D341Med (cell line): ENCODE measurements at places on chromosomes 2 and 18.

GRCh38 chr2:24049485-24050021 is at the start of gene FKBP1B:
Gene FKBP1B, plus strand, starts transcription at chr2:24049741. Its CDS starts 109 bp downstream, at chr2:24049850.
- DNase-seq = peak; percentile 77

DNA sequence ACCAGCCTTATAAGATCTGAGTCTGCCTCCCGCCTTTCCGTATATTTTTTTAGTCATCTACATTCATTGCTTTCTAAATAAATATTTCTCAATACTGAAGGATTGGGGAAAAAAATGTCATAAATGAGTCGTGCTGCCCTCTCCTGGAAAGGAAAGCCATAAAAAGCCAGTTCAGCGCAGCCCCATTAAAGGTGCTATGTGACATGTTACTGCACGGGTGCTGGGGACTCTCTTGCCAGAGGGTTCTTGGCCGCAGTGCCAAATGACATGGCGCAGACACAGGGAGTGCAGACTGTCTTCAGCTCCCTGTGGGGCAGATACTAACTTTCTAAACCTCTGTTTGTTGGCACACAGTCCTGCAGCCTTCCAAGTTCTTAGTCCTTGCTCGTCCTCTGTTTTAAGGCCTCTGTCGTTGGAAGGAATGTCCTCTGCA is 53.7 kb upstream of the MAP3K20 start:
- peak; percentile 58 for DNase-seq

DNA sequence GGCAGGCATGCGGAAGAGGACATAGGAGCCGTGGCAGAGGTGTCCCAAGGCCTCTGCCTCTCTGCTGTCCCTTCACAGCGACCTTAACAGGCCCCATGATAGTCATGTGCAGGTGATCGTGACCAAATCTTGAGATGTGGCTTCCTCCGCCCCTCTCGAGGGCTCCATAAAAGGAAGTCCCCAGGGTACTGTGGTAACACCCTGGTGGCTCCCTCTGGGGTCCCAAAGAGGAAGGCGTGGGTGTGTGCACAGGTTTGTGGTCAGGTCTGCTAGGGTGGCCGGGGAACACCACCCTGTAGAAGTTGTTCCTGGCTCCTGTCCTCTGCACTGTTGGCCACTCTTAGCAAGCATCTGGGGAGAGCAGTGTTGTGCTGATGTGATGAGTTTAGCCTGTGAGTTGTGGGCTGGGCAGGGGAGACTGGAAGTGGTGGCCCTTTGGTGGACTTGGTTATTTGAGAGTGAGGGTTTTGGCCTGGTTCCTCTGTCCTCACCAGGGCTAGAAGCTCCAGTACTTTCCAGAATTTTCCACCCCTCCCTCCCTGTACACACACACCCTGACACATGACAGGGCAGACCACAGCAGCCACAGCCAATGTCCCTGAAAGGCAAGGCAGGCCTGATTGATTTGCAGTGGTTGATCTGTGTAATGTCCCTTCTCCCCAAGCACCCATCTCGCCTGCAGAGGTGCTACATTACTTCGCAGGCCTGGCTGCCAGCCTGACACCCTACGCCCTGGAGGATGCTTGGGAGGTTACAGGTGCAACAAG is 68.9 kb upstream of the BOD1L2 start:
- DNase-seq = no peak

DNA sequence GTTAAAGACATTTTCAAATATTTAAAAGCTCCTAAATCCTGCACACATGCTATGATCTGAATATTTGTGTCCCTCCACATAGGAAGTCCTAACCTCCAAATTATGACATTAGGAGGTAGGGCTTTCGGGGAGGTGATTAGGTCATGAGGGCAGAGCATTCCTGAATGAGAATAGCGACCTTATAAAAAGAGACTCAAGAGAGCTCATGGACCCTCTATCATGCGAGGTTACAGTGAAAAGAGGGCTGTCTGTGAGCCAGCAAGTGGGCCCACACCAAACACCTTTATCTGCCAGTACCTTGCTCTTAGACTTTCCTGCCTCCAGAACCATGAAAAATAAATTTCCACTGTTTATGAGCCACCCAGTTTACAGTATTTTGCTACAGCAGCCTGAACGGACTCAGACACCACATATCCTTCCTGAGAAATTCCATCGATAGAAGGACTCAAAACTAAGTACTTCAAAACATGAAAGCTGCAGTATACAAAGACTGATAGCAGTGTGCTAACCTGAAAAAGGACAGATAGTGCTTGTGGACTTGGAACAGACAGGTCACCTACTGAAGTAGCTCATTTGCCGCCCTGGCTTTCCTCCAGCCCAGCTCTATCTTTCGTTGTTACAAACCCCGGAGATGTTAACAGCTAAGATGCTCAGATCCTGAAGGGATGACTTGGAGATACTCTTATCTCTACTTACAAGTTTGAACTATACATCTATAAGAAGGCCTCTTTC is 13.8 kb downstream of the FAM210A start:
- no peak for DNase-seq

DNA sequence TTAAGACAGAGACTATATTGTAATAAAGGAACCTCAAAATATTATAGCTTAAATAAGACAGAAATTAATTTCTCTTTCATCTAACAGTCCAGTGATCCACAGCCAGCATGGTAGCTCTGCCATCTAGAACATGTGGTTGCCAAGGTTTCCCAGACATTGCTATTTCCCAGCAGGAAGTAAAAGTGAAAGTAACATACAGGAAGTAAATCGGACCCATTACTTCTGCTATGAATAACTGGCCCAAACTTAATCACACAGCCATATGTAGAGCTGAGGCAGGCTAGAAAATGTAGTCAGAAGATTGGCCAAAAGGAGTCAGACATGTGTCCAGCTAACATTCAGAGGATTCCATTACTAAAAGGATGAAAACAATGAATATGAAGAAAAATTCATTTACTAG is 71.0 kb downstream of the NOL4 start:
- DNase-seq = peak; percentile 19
